ENCODE measurements at places on chromosomes 11 and 22.

DNA sequence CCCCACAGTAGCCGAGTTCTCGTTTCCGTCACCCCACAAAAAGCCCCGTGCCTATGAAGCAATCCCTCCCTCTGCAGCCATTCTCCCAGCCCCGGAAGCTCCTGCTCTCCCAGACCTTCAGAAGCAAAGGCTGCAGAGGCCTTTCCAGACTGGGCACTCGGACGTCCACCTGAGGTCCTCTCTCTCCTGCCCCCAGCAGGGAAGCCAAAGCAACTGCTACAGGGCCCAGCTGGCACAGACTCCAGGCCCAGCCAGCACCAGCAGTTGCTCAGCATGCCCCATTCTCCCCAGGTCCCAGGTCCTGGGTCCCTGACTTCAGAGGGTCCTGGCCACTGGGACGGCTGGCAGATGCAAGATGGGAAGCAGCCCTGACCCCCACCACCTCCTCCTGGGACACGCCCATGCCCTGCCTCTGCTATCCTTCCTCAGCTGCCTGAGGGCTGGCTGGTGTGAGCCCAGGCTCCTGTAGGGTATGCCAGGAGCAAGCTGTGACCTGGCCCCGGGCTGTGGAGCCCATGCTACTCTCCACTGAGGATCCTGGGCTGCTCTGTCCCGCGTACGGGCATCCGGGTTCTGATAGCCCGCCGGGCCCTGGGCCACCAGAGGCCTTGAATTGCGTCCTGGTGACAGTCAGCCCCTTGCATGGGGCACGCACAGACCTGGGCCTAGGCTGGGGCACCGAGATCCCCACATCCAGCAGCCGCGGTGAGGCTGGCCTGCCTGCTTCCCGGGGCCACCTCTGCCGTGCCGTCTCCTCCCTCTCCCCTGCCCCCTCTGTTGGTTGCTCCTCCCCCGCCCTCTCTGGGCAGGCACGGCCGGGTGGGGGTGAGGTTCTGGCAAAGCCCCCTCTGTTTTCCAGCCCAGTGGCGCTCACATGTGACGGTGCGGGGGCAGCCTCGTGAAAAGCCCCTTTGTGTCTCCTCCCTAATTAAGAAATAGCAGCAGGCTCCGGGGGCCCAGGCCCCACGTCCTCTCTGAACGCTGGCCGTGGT is 1310.3 kb downstream of the BRD1 start:
- ATAC-seq, result no peak

GRCh38 chr11:128716661-128717210 is 22.9 kb downstream of the FLI1 start:
- ATAC-seq, result no peak

- no peak for ATAC-seq
Observed at GRCh38 chr22:26885441-26886261, 228.3 kb downstream of the MIAT start.

GRCh38 chr11:129048911-129049310 is 106.2 kb upstream of the TP53AIP1 start:
- ATAC-seq, result no peak

DNA sequence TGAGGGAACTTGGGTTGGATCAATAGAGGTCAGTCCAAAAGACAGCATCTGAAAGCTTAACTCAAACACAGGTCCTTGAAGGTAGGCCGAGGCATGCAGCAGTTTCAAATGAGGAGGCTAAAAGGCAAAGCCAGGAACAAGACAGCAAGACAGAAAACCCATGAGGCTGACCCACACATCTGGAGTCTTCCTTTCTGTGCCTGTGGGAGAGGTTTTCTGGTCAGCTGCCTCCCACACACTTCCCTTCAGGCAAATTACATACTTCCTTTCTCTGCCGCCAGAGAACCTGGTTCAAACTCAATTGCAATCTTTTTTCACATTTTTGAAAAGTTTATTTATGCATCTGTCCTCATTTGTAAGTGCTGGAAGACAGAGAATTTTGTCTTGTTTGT is 29.8 kb upstream of the CRTAM start:
- no peak for ATAC-seq

- ATAC-seq, result no peak
Observed at GRCh38 chr11:86676533-86677154, 4.2 kb upstream of the ME3 start.

- ATAC-seq, result no peak
Observed at GRCh38 chr22:25201557-25202273, 2.1 kb downstream of the CRYBB3 start.

GRCh38 chr11:75270896-75271418 is 30.4 kb downstream of the TPBGL start:
- ATAC-seq, result no peak

DNA sequence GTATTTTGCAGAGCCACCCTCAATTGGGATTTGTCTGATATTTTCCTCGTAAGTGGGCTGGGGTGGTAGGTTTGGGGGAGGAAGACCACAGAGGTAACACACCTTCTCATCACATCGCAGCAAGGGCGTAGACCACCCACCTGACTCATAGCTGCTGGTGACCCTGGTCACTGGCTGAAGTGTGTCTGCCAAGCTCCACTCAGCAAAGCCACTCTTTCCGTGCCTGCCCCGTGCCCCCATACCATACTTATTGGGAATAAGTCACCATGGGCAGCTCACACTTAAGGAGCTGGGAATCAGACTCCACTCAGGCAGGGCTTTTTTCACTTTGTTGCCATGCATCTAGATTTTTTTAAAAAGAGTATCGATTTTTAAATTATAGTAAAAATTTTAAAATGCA is 111.6 kb downstream of the PHF21B start:
- ATAC-seq, result no peak

DNA sequence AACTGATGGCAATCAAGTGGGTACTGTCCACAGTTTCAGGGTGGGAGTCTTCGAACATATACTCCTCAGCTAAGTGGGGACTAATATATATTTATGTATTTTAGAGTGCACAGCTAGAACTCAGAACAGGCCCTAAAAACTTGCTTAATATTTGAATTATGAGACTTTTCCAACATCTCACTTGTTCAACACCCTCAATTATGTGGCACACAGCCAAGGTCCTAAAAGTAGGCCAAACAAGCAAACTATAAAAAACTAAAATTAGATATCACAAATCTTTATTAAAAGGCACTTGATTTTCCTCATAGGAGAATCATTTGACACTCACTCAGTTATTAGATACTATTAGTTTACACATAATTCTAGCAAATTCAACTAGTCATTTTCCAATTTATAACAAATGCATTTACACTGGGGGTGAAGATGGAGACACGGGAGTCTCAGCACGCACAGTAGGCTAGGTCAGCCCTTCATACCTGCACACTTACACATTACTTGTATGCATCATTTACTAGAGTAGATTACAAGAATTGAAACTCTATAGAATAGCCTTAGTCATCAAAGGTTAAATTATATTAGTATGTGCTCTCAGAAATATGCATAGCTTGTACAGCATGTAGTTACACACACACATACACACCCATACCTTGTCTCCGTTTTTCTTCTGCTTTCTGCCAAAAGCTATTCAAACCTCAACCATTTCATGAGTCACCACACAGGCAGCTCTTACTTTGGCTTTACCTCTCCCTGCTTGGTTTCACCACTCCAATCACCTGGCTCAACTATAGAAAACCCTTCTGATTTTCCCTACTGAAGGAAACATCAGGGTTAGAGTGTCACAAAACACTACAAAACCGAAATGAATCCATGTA is 171.5 kb downstream of the SBF2 start:
- ATAC-seq, result no peak

GRCh38 chr11:123233975-123234334 is 38.9 kb upstream of the CLMP start:
- ATAC-seq, result peak; percentile 47

- no peak for ATAC-seq
Observed at GRCh38 chr22:36143956-36144355, 16.6 kb downstream of the APOL3 start.

DNA sequence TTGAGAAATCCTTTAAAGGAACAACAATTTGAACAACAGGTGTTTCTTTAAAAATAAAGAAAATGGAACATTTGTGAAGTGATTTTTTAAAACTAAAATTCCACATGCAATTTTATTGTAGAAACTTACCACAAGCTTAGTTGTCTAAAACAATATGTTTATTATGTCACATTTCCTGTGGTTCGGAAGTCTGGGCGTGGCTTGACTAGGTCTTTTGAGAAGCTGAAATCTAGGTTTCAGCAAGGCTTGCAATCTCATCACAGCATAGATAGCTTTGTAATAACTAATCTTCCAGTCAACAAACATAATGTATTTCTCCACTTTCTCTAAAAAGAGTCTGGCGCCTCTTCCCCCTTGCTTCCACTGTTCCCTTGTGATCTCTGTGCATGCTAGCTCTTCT is 27.0 kb downstream of the MS4A6A start:
- no peak for ATAC-seq

GRCh38 chr11:8693010-8693551 is 10.5 kb downstream of the RPL27A start:
- ATAC-seq, result no peak

- ATAC-seq, result no peak
Observed at GRCh38 chr11:65505466-65506289, 6.8 kb downstream of the MALAT1 start.

DNA sequence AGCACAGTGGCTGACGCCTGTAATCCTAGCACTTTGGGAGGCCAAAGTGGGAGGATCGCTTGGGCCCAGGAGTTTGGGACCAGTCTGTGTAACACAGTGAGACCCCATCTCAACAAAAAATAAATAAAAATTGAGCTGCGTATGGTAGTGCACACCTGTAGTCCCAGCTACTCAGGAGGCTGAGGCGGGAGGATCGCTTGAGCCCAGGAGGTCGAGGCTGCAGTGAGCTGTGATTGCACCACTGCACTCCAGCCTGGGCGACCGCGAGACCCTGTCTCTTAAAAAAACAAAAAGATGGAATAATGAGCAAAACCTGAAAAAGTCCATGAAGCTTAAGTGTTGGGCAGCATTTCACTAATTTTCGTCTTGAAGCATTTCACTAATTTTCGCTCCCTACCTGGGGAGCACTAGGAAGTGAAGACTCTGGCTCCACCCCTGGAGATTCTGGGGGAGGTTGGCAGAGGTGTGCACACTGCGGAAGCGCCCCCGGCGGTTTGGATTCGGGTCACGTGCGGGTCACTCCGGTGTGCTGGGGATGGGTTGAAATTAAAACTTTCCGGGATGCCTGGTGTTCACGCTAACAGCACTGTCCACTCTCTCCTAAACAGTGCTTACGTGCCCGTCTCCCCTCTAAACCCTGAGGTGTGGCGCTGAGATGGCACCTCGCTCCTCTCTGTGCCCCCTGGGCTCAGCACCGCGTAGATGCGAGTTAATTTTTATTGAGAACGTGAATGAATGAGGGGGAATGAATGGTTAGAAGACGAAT is 906 bp upstream of the NAA40 start:
- no peak for ATAC-seq

DNA sequence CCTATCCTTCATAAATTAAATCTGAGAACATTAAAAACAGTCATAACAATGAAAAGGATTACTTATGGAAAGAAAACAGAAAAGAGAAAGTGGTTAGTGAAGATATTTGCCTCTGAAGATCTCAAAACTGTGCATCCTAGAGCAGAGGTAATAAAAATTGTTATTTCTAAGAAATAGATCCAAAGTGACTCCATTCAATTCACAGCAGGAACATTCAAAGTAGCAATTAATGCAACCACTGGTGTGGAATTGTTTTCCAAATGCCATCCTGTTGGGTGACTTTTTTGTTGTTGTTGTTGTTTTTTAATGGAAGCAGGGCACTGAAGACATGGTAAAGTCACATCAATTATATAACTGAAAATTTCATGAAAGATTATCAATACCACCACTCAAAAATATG is 1139.5 kb upstream of the CCDC90B start:
- no peak for ATAC-seq

GRCh38 chr22:46115388-46115678 is 35.0 kb upstream of the PPARA start:
- no peak for ATAC-seq

DNA sequence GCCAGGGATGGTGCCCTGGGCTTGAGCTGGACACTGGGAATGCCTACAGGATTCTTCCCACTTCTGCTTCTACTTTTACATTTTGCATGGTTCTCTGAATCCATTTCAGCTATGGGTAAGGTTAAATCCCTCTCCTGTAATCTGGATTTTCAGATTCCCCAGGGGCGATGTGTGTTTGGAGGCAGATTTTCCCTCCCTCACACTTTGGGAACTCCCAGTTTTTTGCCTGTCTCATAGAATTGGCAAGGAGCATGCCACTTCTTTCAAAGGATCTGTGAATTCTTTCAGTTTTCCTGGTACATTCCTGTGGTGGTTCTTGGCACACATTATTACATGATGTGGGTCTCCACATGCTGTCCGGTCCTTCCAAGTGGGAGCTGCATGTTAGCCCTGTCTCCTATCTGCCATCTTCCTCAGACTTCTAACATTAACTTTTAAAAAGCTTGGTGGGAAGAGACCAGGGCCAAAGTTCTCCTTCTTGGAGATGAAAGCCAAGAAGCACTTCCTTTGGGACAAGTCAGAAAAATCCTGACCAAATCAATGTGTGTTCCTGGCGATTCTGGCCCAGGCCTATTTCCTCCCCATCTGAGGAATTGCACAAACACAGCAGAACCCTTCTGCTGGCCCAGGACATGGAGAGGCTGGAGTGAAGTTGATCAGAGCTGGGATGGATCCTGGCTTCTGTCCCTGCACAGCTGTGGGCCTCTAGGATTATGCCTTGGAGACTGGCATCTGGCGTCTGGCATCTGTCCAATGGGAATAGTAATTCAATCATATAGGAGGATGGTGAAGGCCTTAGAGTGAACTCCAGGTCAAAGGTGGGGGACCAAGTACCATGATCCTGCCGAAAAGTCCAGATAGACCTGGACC is 5.4 kb upstream of the APOL2 start:
- ATAC-seq, result no peak

DNA sequence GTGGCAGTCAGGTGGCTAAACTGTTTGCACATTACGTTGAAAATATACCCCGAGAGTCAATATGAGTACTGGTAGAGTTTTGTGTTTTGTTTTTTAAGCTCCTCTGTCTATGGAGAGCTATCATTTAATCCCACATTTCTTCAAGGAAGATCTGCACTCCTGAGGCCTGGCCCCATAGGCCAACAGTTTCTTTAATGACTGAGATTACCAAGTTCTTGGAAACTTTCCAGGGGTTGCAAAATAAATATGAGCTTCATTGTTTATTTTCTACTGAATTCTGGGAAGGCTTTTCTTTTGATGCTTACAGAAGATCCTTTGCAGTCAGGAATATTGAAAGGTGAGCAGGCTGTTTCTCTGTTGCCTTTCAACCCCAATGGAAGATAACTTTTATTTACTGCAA is 452.0 kb downstream of the JRKL start:
- ATAC-seq, result no peak

- peak; percentile 32 for ATAC-seq
Observed at GRCh38 chr11:100709233-100709957, 22.3 kb downstream of the ARHGAP42 start.

DNA sequence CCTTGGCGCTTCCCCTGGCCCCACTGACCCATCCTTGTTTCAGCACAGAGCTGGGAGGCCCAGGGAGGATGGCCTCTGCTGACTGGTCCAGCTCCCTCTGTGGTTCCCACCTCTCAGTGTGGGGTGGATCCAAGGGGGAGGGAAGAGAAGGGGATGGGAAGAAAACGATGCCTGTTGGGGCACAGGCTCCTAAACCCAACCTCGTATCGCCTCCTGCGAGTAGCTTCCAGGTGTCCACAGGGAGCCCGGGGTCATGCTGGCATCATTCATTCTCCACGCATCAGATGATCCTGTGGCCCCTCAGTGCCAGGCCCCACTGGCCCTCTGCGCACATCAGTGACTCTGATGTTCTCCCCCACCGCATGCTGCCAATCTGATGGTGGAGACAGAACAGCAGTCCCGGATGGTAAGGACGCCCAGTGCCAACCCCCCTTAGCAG is 5.1 kb downstream of the MYEOV start:
- ATAC-seq, result no peak

- ATAC-seq, result no peak
Observed at GRCh38 chr22:49334976-49335375, 492.7 kb downstream of the BRD1 start.

Data from motor neuron (in vitro differentiated cells).